HCT116 (cell line): ENCODE measurements at places on chromosomes 1 and 21.

DNA sequence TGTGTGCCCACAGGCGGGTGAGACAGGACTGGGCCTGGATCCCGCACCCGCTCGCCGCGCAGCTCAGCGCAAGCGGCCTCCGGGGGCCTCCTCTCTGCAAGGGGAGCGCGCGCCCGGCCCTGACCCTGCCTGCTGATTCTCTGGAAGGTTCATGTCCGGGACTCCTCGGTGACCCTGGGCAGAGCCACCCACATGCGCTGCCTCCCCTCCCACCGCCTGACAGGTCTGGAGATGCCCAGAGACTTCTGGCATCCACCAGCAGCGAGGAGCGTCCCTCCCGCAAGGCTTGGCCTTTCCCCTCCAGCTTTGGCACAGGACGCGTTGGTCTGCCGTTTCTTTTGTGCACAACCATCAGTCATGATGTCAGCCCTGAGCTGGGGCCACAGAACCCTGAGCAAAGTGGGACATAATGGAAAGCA lies 42.0 kb upstream of the COL6A2 start:
- DNase-seq = no peak

- DNase-seq = no peak
These were observed 75.6 kb upstream of the ROR1 start for GRCh38 chr1:63698001-63698838.

DNA sequence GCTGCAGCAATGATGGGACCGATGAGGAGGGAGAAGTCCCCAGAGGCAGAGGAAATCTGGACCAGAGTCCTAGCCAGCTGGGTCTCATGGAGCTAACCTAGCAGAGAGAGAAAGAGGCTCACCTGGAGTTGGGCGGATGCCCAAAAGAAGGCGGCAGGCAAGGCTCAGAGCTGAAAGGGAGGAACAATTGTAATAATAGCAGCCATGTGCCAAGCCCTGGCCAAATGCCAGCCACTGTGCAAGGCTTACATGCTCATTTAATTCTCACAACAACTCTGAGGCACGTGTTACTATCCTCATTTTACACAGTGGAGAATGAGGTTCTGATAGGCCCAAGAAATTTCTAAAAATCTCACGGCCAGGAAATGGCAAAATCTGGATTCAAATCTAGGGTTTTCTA lies 50.0 kb upstream of the ZNF648 start:
- no peak for DNase-seq

- DNase-seq = no peak
These were observed 4.1 kb upstream of the PCP4 start for GRCh38 chr21:39863111-39863510.

DNA sequence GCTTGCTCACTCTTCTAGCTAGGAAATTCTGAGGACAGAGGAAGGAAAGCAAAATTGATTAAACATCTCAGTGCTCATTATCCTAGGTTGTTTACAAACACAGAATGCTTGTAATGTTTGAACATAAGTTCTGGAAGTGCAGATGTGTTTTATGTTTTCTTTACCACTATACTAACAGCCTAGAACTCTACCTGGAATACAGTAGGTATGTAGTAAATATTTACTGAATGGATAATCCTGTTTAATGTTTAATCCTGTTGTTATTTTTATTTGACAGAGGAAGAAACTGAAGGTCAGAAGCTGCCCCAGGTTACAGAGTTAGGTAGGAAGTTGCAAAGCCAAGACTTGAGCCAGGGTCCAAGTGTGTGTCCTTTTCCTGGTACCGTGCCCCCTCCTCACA lies 6.1 kb downstream of the MTOR start:
- no peak for DNase-seq

GRCh38 chr1:15717418-15718125 lies 18.5 kb upstream of the SLC25A34 start:
- no peak for DNase-seq

- DNase-seq = no peak
These were observed 16.4 kb upstream of the KCNN3 start for GRCh38 chr1:154886281-154887015.

GRCh38 chr1:221919341-221919740 lies 177.5 kb upstream of the DUSP10 start:
- no peak for DNase-seq

DNA sequence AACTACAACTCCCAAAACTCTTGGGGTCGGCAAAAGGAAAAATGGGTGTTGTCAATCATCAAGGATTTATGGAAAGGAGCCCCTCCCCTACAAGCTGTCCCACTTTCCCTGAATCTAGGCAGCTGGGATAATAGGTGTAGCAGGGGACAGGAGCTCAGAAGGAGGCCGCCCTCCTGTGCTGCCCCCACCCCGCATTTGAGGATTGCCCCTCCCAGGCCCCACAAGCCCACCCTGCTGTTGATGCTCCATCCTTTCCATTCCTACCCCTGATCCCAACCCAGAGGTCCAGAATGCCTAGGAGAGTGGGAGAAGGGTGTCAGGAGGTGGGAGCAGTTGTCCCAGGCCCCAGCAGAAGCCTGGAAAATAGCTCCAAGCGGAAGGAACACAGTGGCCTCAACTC lies 1.9 kb upstream of the MRPL24 start:
- no peak for DNase-seq

GRCh38 chr1:36231191-36231590 lies 6.9 kb downstream of the THRAP3 start:
- no peak for DNase-seq
